ENCODE measurements at places on chromosomes 1 and 21.

GRCh38 chr1:21585037-21585436 is 75.8 kb downstream of the ALPL start:
- no peak for DNase-seq

GRCh38 chr21:35075546-35075945 is 26.4 kb upstream of the RUNX1 start:
- DNase-seq = no peak

DNA sequence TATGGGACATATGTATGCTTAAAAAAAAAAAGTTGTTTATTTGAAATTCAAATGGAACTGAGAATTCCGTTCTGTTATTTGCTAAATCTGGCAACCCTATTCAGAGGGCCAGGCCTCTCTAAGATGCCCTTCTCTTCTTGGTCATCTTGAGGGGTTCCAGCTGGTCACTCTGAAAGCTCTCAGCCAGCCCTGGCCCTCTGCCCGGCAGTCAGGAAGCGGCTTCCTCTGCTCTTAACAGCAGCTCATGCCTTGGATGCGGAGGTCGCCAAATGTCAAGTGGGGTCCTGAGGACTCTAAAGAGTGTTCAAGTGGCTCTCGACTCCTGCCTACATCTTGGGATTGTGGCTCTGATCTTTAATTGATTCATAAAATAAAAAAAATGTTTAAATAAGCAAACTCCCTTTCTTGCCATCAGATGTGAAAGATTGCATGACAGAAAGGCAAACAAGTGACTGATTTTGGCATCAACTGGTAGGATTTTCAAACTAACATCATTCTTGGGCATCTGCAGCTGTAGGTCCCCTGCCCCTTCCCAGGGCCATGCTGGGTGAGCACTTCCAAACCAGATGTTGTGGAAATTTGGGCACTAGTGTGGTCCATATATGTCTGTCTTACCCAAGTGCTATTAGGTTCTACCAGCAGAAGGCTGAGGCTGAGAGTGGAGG is 130.8 kb downstream of the PRDM2 start:
- DNase-seq = no peak

- no peak for DNase-seq
Observed at GRCh38 chr1:246170574-246171261, 336.4 kb downstream of the SMYD3 start.

DNA sequence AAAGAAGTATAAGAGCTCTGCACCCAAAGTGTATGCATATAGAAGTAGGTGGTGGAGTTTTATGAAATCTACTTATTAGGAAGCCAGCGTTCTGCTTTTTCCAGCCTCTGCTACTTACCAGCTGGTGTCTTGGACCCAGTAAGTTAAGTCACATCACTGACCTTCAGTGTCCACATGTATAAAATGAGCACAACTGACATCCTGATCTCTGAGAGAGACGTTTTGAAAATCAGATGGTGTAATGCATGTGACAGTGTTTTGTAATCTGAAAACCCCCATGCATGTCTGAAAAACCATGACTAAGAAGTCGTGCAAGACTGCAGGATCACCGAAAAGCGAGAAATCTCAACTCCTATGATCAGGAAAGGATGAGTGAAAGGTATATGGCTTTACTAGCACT is 2.0 kb downstream of the CR1 start:
- no peak for DNase-seq

- no peak for DNase-seq
Observed at GRCh38 chr1:86000601-86001000, 156.0 kb downstream of the COL24A1 start.

GRCh38 chr1:44210595-44210994 is 2.7 kb upstream of the DMAP1 start:
- DNase-seq = no peak

DNA sequence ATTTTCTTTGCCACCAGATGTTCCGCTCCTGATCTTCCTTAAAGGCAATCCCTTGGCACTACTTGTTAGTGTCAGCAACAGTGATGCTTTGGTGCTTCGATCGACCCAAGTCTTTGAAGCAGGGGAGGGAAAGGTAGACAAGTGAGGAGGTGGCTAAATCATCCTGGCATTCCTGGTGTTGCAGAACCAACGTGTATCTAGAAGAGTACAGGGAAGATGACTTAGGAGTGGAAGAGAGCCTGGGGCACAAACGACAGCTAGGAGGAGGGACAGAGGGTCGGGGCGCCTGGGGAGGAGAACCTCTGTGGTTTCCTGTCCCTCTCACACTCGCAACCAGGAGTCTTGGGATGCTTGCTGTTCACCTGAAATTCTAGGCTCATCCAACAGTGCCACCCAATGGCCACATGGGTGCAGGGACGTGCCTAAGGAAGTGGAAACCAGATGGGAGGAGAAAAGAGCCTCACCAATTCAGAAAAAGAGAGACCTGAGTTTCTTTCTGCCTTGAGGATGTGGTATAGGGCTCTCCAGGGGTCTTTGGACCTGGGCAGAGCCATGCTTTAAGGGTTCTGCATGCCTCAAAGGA is 9.5 kb upstream of the KCNA2 start:
- peak; percentile 57 for DNase-seq

GRCh38 chr1:228169345-228169744 is 3.7 kb downstream of the IBA57 start:
- no peak for DNase-seq

DNA sequence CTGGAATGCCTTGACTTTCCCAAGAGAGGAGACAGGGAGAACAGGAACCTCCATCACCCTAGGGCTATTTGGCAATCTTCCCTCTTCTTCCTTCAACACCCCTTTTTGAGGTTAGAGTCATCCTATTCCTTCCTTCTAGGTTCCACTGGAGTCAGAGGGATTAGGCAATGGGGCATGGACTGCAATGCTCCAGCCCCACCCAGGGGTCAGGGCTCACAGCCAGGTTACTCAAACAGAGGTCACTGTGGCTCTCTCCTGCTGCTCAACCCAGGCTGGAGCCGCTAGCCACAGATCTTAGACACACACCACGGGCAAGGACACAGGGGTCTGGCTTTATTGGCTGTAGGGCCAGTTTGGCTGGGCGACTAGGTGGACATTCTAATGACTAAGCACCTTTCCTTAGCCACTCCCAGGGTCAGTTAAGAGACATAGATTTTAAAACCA is 145.5 kb upstream of the NRIP1 start:
- DNase-seq = no peak

GRCh38 chr1:219961684-219962083 is 33.3 kb upstream of the SLC30A10 start:
- no peak for DNase-seq

DNA sequence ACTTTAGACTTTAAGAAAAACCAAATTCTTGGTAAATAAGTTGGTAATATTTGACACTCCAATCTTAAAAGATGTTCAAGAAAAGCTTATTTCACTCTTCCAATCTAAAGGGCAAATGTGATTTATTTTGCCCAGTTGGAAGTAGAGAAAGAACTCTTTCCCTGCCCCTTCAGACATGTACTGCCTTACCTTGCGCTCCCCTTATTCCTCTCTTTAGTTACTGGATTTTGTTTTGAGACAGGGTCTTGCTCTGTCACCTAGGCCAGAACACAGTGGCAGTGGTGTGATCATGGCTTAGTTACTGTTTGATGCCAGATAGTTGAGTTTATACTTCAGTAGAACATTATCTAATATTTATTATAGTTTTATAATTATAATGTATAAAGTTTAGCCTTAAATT is 27.5 kb downstream of the FUBP1 start:
- DNase-seq = no peak

DNA sequence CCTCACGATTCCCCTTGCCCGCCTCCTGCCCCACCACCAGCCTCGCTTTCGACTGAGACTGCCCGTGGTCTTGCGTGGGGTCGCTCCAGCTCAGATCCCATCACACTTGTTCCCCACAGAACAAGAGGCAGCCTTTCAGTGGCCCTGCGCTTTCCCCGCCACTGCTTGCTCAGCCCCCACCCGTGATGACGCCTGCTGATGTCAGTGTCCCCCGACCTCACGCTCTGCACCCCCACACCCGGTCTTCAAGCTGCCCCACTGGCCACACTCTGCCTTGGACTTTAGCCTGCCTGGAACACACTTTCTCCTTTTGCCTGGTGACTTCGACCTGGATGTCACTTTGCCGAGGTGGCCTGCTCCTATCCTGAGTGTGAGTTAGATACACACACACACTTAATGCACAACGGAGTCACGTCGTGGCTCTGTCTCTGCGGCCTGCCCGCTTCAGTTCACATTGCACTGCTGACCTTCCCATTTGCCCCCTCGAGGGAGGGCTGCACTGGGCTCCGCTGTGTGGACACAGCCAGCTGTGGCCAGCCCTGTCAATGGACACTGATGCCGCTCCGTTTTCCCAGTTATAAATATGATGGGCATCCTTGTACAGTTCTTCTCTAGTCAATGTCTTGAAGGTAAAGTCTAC is 13.0 kb downstream of the AGPAT3 start:
- no peak for DNase-seq

- peak; percentile 73 for DNase-seq
Observed at GRCh38 chr1:182601416-182601786, 2.8 kb downstream of the RGS16 start.

- no peak for DNase-seq
Observed at GRCh38 chr1:106910798-106911197, 145.7 kb upstream of the PRMT6 start.

GRCh38 chr1:92701147-92701546 is 83.8 kb downstream of the EVI5 start:
- DNase-seq = no peak

- DNase-seq = no peak
Observed at GRCh38 chr1:63968663-63969440, 195.0 kb downstream of the ROR1 start.

- DNase-seq = no peak
Observed at GRCh38 chr1:45395051-45395450, 54.8 kb upstream of the MUTYH start.

GRCh38 chr1:181134543-181135436 is 46.3 kb downstream of the IER5 start:
- no peak for DNase-seq

GRCh38 chr1:60245324-60245723 is 171.8 kb upstream of the C1orf87 start:
- DNase-seq = no peak

DNA sequence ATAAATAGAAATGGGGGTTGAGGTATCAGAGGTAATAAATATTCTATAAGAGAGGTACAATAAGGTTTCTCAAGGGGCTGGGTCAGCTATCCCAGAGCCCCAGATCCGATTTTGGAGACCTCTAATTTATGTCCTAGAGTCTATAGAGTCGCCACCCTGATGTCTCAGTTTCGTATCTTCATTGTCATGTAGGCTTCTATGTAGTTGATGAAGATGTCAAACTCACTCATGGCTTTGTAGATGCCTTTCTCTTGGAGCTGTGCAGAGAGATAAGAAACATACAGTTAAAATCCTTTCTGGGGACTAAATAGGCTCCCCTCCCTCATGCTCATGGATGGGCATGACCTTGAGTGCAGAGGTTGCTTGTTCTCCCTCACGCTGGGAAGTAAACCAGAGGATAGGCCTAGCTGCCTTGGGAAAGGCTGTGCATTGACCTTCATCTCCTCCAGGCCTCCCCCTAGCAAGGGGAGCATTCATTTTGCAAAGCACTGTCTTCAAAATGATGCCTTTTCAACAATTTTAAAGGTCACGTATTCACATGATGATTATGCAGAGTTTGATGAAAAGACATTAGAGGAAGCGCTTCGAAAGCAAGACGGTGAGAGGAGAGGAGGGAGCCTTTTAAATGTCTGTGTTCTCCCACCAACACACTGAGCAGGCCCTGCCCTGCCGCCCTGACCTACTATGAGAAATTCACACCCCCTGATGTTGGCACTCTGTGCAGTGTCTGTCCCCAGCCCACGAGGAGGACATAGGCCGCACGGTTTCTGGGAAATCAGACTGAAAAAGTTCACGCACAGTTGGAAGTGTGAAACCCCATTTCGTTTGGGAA is 1.9 kb upstream of the IL19 start:
- DNase-seq = no peak

GRCh38 chr1:1157426-1157913 is 16.2 kb upstream of the TTLL10 start:
- DNase-seq = peak; percentile 82

- no peak for DNase-seq
Observed at GRCh38 chr1:114086601-114087368, 66.9 kb downstream of the SYT6 start.

DNA sequence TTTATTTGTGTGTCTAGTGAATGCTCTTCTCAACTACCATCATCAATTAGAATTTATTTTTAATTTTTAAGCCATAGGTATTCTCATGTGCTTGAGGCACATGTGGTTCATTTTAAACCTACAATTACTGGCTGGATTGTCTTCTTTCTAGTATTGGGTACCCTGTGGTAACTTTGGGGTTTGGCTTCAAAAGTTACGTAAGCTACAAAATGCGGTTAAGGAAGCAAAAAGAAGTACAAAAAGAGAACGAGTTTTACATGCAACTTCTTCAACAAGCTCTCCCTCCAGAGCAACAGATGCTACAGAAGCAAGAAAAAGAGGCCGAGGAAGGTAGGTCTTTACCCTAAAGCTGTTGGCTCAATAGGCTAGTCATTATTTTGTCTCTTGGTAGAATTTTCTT is 25.8 kb downstream of the MACO1 start:
- DNase-seq = no peak

- no peak for DNase-seq
Observed at GRCh38 chr1:41362357-41362721, 1.1 kb downstream of the FOXO6 start.

- no peak for DNase-seq
Observed at GRCh38 chr1:219489636-219490035, 123.3 kb downstream of the ZC3H11B start.

DNA sequence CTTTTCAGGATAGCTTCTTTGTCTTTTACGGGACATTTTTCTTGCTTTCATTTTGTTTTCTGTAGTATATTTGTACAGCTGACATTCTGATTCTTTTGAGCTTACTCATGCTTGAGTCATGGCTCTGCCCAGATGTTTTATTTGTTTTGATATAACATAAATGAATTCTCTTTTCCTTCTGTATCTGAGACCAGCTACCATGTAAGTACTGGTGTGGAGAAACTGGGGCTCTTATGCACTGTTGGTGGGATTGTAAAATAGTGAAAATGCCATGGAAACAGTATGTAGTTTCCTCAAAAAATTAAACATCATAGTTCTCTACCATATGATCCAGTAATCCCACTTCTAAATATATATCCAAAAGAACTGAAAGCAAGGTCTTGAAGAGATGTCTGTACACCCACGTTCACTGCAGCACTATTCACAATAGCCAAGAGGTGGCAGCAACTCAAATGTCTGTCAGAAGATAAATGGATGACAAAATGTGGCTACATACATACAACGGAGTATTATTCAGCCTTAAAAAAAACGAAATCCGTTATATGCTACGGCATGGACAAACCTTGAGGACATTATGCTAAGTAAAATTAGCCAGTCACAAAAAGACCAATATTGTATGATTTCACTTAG is 61.4 kb downstream of the EIF2B3 start:
- no peak for DNase-seq
